Neural progenitor cell (in vitro differentiated cells): ENCODE measurements at places on chromosomes 4 and X. TPM values are rescaled to one million over a fixed set of nuclear protein-coding genes. Genes with fewer than 3 reads are reported as not detected.

GRCh38 chr4:183637461-183637860 is 21.5 kb downstream of the RWDD4 start:
- no peak overlapping the region for H3K27ac ChIP-seq
- no peak overlapping the region for H3K4me3 ChIP-seq
- no peak for DNase-seq
- H3K27me3 ChIP-seq = no peaks in the 10 kb centered on the region

The NEUROG2 gene
- 0.09 and 0.90 TPM in 2 replicates for total RNA-seq

DNA sequence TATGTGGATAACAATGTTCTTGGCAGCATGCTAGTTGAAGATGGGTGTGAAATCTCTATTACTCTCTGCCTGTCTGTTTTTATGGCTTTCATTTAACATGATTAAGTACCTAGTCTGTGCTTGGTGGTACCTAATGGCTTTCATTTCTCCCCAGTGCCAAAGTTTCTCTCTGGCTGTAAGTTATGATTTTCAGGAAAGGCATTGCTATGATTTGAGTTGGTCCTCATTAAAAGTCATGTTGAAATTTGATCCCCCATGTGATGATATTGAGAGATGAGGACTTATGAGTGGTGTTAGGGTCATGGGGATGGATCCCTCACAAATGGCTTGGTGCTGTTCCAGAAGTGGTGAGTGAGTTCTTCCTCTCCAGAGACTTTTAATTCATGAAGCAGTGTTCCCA is 162.4 kb upstream of the IL15 start:
- no peak for DNase-seq
- no peaks in the 10 kb centered on the region for H3K27me3 ChIP-seq
- no peak overlapping the region for H3K27ac ChIP-seq
- H3K4me1 ChIP-seq = no peaks in the 10 kb centered on the region
- no peaks in the 10 kb centered on the region for H3K36me3 ChIP-seq
- no peak overlapping the region for H3K4me3 ChIP-seq

GRCh38 chrX:153993079-153993478 is 20.5 kb downstream of the TMEM187 start:
- no peak overlapping the region for H3K27ac ChIP-seq
- no peaks in the 10 kb centered on the region for H3K4me1 ChIP-seq
- H3K27me3 ChIP-seq = no peaks in the 10 kb centered on the region
- DNase-seq = no peak

The HERC6 gene
- 0.24 and 0.28 TPM in 2 replicates for total RNA-seq

The HTATSF1 gene
- 111 and 123 TPM in 2 replicates for total RNA-seq

GRCh38 chr4:155879767-155880166 is 13.7 kb upstream of the ASIC5 start:
- no peaks in the 10 kb centered on the region for H3K4me1 ChIP-seq
- H3K4me3 ChIP-seq = no peak overlapping the region
- DNase-seq = no peak
- H3K27me3 ChIP-seq = no peaks in the 10 kb centered on the region
- H3K36me3 ChIP-seq = no peaks in the 10 kb centered on the region
